ENCODE measurements at places on chromosomes 7 and 10.
A peak's percentile ranks its signal among the peaks of the same experiment; 100 is the strongest.

DNA sequence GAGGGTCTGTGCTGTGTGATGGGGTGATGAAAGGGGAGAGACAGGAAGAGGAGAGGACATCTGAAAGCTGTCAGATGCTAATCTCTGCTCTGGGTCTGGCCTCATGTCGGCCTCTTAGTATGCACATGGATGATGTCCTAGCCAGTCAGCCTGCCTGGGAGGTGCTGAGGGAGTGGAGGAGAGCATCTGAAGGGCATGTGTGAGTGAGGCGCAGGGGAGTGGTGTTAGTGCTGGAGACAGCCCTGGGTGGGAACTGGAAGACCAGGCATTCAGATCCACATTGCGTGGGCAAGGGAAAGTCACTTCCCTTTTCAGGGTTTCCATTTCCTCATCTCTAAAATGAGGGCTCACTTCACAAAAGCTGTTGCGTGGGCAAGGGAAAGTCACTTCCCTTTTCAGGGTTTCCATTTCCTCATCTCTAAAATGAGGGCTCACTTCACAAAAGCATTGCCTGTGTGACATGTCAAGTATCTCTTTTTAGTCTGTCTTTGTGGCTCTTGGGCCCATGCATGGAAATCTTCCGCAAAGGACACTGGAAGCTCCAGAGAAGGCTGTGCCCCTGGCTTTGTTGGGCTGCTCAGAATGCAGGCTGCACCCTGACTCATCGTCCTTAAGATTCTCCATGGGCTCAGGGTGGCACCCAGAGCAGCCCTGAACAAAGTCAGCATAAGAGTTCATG is 10.0 kb downstream of the SFTPD start:
- peak; percentile 85 for DNase-seq

GRCh38 chr7:112199035-112199655 is 7.1 kb downstream of the DOCK4 start:
- no peak for DNase-seq

DNA sequence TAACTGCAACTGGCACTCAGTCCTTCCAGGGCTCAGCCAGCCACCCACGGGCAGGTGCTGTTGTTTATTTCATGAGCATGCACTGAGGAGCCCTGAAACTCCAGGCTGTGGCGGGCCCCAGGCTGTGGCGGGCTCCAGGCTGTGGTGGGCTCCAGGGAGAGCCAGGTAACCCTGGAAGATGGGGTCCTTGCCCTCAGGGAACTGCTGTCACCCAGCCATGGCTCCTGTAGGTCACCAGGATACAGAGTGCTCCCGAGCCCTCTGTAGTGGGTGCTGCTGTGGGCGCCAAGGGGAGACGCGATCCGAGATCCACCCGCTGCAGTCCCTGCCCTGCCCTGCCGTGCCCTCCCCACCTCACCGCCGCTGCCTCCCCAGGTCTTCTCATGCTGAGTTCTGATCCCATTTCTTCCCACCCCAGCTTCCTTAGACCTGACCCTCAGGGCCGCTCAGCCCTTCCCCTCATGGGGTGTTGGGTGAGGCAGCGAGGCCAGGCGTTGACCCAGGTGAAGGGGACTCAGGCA is 29.6 kb downstream of the LRRC27 start:
- DNase-seq = peak; percentile 71

GRCh38 chr10:15254808-15255648 is 86.5 kb upstream of the NMT2 start:
- DNase-seq = no peak

- no peak for DNase-seq
These were observed 507.3 kb upstream of the AUTS2 start for GRCh38 chr7:69090936-69091335.

Measured in left lung (tissue), 14 donors.